ENCODE measurements at places on chromosomes 3 and 15.

DNA sequence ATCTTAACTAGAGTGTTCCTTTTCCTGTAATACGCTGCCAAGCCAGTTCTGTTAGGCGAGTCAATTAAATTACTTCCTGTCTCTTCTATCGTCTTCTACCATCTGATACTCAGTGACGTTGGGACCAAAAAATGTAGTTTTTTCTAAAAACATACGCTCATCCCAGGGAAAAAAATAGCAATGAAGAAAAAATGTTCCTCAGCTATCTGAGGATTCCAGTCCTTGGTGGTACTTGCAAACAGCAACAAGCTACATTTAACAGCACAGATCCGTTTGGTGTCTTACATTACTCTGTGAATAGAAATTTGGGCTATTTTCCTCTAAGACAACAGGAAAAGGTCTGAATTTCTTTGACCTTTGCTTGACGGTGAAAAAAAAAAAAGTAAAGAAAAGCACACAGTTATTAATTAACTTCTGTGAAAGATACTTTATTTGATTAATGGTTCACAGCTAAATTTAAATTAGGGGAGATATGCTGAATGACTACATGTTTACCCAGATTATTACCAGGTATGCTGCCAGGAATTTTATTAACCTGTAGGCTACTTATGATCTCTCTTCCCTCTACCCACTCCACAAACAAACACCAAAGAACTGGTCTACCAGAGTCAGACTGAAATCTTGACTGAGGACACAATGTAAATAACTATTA lies 254.4 kb upstream of the ZPLD1 start:
- no peak for DNase-seq

DNA sequence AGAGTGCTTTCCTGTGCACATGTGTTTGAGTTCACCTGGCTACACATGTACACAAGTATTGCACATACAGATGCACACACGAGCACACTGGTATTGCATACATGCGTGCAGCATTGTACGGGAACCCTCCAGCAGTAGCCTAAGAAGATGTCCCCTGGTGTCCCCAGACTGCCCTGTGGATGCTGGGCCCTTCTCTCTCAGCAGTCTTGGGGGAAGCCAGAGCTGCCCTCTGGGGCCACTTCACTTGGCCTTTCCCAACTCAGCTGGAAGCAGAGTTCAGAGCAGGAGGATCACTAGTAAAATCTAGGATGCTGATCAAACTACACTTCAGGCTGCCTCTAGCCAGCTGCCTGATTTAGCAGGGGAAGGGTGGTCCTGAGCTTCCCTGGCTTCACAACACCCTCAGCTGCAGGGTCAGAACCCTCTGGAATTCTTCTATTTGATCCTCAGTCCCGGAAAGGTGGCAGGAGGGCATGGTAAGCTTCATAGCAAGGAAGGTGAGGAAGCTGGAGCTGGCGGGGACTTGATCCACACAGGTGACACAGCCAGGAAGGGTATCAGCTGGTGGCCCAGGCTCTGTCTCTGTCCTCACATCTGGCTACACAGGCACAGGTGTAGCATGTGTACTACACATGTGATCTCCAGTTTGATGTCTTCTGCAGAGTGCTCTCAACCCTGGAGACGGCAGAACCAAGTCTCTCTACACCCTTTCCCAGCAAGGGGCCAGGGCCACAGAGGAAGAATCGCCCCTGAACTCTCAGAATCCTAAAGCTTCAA lies 36.5 kb downstream of the KLF15 start:
- DNase-seq, result no peak

DNA sequence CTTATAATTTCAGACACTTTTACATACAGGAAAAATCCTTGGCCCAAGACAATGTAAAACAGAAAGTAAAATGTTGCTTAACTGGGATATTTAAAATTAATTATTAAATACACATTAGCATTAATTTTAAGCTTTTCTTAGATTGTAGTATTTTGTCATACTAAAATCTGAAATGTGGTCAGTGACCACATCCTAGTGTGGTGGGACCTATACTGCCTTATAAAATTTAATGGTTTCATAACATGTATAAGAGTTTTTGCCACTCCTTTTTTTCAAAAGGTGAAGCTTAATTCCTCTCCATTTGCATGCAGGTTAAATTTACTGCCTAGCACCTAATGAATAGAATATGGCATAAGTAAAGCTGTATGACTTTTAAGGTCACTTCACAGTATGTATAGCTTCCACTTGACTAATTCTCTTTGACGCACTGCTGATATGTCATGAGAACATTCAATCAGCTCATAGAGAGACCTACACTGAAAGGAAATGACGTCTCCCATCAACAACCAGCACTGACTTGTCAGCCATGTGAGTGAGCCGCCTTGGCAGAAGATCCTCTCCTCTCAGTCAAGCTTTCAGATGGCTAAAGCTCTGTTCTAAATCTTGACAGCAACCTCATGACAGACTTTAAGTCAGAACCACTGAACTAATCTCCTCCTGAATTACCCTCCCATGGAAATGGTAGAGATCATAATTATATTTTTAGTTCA lies 847.8 kb downstream of the SI start:
- DNase-seq, result no peak

DNA sequence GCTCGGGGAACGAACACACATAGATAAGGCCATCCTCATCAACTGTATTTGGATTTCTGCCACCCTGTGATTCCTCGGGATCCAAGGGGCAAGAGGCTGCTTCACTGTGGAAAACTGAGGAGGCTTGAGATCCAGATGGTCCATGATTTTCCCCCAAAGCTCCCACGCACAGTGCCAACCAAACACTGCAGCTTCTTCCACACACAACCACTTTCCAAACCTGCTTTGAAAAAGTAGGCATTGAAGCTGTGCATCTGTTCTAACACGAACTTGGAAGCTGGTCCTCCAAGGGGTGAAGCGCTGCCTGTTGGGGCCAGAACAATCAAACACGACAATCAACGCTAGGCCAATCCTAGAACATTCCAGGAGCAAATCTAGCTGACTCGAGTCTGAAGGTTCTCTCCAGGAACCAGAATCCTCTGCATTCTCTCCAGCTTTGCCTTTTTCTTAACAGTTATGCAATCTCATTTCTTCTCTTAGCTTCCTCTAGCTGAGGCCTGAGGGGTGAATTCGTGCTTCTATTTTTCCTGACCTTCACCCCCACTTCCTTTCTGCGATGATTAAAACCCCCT lies 104.4 kb downstream of the LRRK1 start:
- DNase-seq, result no peak

DNA sequence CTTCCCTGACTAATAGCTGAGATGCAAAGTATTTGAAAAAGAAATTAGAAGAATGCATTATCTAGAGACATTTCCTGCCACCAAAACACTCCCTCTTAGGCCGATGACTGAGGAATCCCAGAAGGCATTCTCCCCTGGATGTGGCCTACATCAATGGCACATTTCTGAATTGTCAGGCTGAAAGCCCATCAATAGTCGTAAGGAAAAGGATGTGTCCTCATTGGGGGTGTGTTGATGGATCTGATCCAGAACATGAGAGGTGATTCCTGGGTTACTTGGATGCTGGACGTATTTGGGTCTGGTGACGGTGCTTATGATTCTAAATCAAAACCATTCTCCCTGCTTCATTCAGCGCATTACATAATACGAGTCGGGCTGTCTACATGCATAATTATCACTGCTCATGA lies 216.9 kb upstream of the CDIN1 start:
- DNase-seq, result no peak

DNA sequence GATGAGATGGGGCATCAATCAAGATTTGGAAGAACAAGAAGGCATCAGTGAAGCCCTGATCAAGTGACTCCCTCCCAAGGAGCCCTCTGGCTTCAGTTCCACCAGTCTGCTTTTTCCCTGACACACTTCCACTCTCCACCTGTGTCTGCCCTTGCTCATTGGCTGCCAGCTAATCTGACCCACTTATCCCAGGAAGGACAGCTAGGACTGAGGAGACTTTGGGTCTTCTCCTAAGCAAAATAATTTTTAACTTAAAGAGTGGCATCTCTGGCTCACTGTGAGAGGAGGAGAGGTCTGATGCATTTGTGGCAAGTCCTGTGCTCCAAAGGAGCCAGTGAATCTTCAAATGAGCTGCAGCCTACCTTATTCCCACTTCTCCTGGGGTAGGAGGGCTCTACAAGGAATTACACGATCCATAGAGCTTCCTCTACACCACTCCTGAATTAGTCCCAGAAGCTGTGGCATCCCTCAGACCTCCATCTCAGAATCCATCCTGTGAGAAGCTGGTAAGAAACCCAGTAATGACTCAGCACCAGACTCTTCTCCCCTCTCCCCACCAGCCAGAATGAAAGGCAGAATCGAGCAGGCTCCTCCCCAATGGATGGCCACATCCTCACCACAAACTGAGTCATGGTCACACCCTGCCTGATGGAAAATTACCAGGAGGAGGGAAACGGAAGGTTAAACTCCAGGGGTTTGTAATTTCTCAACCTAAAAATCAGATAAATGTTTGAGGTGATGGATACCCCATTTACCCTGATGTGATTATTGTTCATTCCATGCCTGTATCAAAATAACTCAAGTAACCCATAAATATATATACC lies 6.3 kb upstream of the PKM start:
- DNase-seq, result no peak

DNA sequence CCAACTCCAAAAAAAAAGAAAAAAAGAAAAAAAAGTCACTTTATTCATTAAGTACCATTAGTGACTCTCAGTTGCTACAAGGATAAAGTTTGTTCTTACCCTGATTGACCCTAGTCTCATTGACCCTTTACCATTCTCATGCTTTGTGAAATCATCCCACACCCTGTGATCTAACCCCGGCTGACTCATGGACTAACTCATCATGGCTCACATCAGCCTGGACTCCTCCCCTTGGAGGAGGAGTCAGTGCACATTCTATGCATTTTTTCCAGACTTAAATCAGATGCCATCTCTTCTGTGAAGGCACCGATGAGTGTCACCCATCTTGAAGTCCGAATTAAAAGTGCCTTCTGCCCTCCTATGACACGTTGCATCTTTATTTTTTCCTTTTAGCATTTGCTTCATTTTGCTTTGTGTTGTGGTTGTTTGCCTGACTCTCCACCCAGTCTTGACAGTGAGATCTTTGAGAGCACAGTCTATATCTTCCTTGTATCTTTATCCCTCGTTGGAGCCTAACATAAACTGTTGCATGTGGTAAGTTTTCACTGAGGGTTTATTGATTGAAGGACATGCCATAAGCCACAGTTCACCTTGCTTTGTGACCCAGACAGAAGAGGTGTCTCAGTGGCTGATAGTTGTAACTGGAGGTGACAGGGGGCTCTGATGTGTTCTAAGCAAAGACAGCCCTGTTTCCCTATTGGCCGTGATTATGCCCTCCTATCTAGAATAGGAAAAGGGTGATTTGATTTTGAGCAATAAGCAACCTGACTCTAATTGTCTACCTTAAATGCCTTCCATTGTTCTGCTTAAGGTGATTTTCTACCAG lies 72.1 kb downstream of the IL1RAP start:
- no peak for DNase-seq

- DNase-seq, result no peak
Observed at GRCh38 chr3:139935866-139936817, 1.2 kb downstream of the CLSTN2 start.

GRCh38 chr3:179671309-179671708 lies 18.5 kb downstream of the USP13 start:
- no peak for DNase-seq

DNA sequence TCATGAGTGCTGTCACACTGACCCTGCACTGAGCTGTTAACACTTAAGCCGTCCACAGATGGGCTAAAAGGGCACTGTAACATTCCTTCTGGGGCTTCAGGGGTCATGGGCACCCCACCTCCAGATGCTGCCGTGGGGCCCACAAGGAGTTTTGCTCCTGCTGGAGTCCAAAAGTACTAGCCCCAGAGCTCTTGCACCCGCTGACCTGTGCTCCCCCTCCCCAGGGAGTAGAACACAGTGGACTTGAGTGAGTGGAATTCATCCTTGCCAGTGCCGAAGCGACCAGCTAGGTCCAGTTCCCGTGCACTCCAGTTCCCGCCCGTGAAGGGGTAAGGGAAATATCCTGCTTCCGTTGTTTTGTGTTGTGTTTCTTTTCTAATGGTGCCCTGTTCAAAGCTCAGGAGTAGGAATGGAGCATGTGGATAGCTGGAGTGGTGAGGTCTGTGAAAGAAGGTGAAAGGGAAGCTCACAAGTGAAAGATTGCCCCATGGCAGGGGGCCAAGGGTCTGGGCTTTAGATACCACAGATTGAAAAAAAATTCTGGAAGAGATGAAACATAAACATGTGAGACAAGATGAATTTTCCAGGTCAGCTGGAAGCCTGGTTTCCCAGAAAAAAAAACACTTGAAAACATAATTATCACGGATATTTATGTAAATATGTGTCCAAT lies 36.6 kb downstream of the SLCO2A1 start:
- no peak for DNase-seq

- no peak for DNase-seq
Observed at GRCh38 chr3:32154205-32154579, 47.8 kb downstream of the GPD1L start.

DNA sequence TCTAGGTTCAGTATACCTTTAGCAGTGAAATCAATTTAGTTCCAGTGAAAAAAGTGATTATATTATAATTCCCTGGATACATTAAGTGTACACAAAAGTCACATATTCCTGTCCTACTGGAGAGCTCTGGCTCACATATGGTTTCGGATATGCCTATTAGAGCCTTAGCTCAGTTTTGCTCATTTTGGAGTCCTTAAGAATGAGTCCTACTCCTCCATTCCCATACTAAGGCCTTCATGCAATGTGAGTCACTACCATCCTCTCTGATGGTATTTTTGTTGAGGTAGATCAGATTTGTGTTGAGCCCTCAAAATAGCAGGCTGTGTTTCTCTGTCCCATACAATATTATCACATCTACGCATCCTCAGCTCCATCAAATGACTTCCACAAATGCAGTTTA lies 294.2 kb upstream of the COL8A1 start:
- DNase-seq, result no peak

DNA sequence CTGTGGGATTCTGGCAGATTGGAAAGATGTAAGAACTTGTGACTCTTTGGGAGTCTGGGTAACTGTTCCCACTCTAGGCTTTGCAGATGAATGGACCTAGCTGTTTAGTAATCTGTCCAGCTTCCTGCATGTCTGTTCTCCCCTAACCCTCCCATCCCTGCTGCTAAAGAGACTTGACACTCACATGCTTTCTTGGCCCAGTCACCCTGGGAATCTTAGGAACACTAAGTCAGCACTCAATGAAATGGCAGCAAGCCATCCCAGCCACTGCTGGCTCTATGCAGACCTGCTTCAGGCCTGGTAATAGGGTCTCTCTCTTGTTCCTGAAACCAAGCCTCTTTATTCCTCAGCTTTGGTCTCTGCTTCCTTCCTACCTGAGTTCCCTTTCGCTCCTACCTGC lies 63.7 kb upstream of the THSD4 start:
- no peak for DNase-seq
